Head of caudate nucleus (tissue), 42 donors: ENCODE measurements at places on chromosomes 4 and X.

- no peak for DNase-seq
Measured at GRCh38 chr4:68905939-68906779, 45.4 kb downstream of the UGT2A3 start.

DNA sequence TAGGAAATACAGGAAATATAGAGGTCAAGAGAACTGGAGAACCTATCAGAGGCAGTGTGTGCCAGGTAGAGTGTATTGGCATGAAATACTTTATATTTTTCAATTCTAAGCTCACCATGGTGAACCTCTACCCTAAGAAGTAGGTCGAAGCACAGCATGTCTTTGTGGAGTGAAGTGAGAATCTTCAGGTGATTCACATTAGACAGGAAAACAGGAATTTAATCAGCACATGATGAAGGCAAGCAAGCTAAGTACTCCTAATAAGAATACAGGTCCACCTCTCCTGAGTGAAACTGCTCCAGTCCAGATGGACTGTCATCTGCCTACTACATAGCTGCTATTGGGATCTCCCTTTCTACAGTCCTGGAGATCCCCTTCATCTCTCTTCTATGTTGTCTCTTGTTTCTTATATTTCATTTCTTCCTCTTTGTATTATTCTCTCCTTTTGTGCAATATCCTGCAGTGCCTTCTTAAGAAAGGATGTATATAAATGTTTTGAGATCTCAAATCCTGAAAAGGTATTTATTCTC is 159.0 kb downstream of the LRBA start:
- DNase-seq = no peak

GRCh38 chr4:120873554-120873953 is 49.0 kb downstream of the PRDM5 start:
- no peak for DNase-seq

- DNase-seq = no peak
Measured at GRCh38 chr4:43758836-43759235, 689.8 kb downstream of the KCTD8 start.

- peak; percentile 40 for DNase-seq
Measured at GRCh38 chr4:123616951-123617461, 220.4 kb downstream of the SPRY1 start.

- DNase-seq = no peak
Measured at GRCh38 chr4:41443340-41444079, 94.4 kb upstream of the LIMCH1 start.

DNA sequence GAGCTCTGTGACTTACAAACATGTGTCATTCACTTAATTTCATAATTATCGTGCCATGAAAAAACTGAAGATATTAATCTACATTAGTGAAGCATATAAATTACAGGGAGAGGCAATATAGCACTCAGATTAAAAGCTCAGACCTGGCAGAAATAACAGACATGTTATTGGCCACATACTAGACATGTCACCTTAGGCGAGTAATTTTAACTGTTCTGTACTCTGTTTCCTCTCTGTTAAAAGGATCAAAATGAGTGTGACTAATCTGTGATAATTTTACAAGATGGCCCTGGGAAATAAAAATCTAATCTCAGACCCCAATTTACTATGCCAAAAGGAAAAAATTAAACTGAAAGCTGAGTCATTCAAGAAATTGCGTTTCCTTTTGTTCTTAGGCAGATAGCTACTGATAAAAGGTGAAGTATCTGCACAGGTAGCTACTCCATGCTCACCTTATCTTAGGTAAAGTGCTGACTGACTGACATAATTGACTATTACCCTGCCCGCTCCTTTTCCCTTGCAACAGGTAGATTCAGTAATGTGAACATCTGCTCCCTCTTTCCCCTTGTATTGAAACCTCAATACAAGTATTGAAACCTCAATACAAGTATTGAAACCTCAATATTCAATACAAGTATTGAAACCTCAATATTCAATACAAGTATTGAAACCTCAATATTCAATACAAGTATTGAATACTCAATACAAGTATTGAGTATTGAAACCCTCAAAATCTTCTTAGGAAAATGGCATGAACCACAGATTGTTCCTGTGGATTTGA is 33.2 kb downstream of the RELL1 start:
- no peak for DNase-seq

DNA sequence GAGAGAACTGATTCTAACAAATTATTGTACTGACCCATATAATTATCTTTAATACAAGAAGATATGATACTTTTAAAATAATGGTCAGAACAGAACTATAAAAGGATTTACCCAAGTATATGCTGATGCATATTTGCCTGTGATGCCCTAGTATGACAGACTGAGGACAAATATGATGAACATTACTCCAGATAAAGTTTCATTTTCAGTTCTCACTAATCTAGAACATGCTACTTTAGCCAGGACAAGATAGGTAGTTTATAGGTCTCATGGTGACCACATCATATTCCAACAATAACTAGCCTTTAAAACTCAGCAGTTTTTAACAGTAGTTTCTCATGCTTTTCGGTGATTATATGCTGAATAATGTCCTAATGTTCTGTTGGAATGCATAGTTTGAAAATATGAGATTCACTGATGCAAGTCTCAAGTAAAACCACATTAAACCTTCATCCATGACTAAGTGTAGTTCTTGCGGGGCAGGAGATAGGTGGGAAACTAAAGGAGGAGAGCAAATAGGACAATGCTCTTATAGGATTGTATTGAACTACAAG is 295.2 kb upstream of the AGA start:
- DNase-seq = no peak

GRCh38 chr4:35793045-35793722 is 451.1 kb downstream of the ARAP2 start:
- DNase-seq = no peak

GRCh38 chr4:152106113-152106763 is 345.4 kb upstream of the GATB start:
- peak; percentile 84 for DNase-seq

DNA sequence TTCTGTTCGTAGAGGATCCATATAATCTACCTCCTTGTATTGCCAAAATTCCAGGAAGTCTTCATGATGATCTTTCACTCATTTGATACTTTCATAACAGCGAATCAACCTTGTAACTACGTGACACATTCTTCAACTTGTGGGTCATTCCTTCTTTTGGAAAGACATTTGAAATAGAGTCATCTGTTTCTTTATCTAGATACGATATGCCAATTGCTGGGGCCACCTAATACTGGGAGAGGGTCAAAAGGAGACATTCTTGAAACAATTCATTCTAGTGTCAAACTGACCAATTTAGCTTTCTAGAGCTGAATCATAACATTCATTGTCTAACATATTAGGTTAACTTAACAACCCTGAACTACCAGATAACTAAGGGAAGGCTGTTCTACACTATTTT is 62.9 kb upstream of the SMAD1 start:
- DNase-seq = no peak

DNA sequence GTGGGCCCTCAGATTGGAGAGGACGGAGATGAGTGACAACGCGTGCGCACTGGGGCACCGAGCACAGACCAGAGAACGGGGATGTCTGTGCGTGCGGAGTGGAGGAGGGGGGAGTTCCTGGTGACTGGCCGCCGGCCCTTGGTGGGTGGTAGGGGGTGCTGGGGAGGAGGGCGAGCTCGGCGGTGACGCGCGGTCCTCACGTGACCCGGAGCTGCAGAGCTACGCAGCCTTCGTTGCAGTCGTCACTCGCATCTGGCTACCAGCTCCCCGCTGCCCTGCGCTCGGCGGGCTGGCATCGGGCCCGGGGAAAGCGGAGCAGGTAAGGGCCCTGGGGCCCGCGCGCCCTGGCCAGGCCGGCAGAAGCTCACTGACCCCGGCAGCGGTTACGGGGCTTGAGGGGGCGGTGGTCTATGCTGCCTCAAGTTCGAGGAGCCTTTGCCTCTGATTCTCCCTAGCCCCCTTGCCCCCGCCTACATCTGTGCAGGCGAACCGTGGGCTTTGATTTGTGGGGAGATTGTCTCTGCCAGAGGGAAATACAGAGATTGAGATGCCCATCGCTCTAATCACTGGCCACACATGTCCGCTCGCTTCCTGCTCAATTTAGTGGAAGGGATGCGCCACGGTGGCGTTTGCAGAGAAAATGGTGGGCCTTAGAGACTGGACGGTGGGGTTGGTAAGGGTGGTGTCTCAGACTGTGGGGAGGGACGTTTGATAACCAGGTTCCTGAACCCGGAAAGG is at the start of gene ARMCX4:
ARMCX4 (plus strand) TSS at position 245 of the 738 bp plus-strand sequence. CDS start 3,134 bp downstream, outside the sequence.
- DNase-seq = peak; percentile 76

DNA sequence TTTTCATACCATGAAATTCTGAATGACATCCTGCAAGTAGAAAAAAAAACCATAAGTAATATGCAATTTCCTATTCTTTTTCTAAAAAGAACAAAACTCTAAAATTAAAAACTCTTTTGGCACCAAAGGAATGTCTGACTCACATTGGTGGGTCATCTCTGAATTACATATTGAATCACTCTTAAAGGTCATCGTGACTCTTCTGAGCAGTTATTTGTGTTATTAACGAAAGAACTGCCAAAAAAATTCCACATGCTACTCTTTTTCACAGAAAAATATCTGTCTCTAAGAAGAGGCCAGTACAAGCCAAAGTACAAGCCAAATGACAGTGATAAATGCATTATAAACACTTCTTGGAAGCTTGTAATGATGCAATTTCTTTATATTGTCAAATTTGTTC is 282.2 kb downstream of the GUCY2F start:
- DNase-seq = no peak

GRCh38 chr4:101208171-101208570 is 139.2 kb downstream of the PPP3CA start:
- no peak for DNase-seq

GRCh38 chr4:87038837-87039615 is 104.2 kb downstream of the AFF1 start:
- peak; percentile 55 for DNase-seq

GRCh38 chr4:145498430-145498829 is 16.8 kb downstream of the SMAD1 start:
- no peak for DNase-seq

GRCh38 chr4:52641854-52642563 is 17.1 kb downstream of the USP46 start:
- DNase-seq = no peak

DNA sequence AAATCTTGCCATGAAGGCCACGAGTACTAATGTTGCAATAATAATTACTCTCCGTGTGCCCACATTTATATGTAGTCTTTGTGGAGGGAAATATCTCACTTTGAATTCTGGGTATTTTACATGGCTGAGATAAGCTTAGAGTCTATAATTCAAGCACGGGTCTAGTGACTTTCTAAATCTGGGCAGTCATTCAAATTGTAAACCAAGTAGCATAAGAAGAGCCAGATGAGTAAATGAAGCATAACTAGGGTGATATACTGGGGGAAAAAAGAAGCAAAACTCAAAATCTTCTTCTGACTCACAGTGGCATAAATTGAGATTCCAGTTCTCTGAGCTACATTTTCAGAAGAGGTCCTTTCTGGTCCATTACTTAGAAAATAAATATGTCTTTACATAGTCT is 53.0 kb downstream of the MAPK10 start:
- DNase-seq = no peak
